Astrocyte of the cerebellum (primary cell): ENCODE measurements at places on chromosomes 1 and 21.
A peak's percentile ranks its signal among the peaks of the same experiment; 100 is the strongest.

GRCh38 chr1:226806988-226807387, 63.4 kb upstream of the PSEN2 start:
- no peak for DNase-seq

- no peak for DNase-seq
Observed at GRCh38 chr1:52856026-52856425, 13.5 kb downstream of the ZYG11A start.

DNA sequence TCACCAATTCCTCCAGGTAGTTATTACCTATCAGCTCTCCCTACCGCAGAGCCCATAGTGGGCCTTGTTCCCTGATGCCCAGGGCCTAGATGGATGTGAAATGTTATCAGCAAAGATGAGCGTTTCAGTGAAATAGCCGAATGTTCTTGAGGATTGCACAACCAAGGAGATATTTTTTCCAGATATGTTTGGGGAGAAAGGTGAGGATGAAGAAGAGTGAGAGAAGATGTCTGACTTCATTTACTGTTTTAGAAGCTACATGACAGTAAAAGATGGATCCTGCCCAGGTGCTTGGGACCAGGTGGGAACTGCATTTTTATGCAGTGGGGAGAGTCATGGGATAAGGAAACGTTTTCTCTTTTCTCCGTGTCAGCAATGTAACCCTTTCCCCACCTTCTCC, 231.7 kb upstream of the C1orf174 start:
- DNase-seq = no peak

GRCh38 chr1:148289647-148290046, 137.6 kb upstream of the NBPF11 start:
- DNase-seq = no peak

DNA sequence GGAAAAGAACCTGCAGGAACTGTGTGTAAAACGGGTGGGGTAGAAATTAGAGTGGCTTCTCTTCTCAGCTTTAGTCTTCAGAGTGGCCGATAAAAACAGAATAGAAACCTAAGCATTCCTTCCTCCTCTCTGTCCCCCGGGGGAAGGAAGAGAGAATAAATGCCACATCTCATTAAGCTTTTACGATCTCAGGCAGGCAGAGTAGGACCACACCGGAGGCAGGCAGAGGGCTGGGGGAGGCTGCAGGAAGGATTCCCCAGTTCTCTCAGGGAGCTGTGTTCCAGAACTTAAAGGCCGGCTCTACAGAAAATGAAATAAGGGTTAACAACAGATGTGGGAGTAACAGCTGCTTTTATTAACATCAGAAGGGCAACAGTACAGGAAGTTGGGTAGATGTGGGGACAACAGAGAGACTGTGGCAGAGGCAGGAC, 24.5 kb upstream of the MEF2D start:
- no peak for DNase-seq

DNA sequence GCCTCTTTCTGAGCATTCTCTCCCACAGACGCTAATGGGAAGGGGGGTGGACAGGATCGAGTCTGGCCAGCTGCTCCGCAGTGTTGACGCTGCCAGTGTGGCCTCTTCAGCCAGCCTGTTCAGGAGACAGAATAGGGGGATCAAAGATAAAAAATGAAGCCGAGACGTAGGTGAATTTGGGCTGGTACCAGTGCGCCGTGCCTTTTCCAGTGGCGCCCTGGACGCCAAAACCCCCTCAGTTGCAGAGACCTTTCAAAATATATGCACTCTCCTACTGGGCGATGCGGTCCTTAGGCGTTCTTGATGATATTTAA, 1.1 kb downstream of the TTC3 start:
- DNase-seq = no peak

DNA sequence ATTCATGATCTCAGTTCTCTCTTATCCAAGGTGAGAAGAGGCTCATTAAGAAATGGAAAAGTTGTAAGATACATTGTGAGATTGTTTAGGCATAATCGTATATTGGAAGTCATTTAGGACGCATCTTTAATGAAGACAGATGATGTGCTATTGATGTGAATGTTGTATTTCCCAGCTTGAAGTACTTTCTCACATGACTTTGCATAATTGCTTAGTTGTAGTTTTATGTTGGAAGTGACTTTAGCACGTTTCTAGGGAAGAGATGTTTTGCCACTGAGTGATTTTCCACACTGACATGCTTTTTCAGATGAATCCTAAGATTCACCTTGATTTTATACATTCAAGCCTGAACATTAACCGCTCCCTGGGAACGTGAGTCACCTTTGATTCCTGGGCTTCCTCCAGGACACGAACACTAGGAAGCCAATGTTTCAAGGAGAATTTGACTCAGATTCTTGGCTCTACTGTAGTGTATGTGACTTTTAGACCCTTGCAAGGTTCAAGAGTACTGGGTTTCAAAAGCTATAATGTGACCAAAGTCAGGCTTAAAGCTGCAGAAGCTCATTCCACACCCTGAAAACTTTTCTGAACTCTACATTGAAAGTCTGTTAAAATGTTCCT, 27.9 kb downstream of the ANGEL2 start:
- peak; percentile 64 for DNase-seq

DNA sequence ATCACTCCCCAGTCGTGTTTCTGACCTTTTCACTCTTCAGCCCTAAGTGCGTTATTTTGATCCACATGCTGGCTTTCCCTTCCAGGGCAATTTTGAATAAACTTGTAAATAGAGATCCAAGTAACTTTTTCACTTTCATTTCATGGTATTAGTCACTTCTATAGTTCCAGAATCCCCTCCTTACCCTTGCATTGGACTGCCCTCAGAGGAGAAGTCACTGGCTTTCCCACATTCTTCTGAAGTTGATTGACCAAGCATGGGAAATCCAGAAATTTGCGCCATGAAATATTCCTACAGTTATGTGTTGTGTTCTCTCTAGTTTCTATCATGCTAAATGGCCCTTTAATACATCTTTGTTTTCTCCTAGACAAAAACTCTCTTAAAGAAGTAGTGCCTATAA, 177.3 kb upstream of the GORAB start:
- DNase-seq = no peak

GRCh38 chr1:15994590-15995351, 9.3 kb upstream of the SRARP start:
- no peak for DNase-seq

GRCh38 chr1:228339766-228340685, 66.6 kb downstream of the TRIM11 start:
- no peak for DNase-seq

DNA sequence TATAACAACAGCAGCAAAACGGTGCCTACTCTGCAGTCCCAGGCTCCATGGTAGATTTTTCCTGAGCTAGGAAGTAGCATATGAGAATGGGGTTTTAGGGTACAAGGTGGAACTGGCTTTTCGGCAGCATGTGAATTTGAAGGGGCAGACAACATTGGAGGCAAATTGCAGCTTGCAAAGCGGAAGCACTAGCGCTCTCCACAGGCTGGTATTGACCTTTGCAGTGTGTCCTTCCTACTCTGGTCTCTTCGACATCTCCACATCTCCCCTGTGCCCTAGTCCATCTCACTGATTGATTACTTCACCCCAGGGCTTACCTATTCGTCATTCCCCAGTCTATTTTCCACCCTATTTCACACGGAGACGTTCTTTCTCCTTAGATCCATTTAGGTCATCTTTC, 13.0 kb downstream of the IGSF21 start:
- no peak for DNase-seq

- no peak for DNase-seq
Observed at GRCh38 chr1:152981146-152981871, 2.6 kb upstream of the SPRR1A start.

GRCh38 chr1:220271706-220272046, 577 bp downstream of the RAB3GAP2 start:
- no peak for DNase-seq

DNA sequence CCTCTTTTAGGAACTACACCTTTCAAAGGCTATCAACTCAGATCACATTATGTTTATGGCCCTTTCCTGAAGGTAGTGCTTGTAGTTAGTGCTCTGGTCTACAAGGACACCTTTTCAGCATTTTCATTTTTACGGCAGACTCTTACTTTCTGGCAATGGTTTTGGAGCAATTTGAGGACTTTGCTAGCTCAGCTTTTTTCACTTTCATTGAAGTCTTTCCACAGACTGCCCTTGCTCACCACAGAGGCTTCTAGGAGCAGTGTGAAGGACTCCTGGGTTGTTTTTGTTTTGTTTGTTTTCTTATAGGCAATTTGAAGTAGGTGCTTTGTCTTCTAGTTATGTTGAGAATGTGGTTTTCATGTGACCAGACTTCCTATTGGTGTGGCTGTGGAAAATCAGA, 43.1 kb downstream of the CD55 start:
- peak; percentile 2 for DNase-seq

DNA sequence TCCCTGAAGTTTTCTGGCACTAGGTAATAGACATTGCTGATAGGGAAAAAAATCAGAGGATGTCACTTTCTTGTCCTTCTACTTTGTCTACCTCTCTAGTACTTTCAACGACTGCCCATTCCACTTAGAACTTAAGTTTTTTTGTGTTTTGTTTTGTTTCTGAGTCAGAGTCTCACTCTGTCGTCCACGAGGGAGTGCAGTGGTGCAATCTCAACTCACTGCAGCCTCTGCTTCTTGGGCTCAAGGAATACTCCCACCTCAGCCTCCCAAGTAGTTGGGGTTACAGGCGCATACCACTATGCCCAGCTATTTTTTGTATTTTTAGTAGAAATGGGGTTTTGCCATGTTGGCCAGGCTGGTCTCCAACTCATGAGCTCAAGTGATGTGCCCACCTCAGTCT, 79.2 kb downstream of the SGIP1 start:
- no peak for DNase-seq

DNA sequence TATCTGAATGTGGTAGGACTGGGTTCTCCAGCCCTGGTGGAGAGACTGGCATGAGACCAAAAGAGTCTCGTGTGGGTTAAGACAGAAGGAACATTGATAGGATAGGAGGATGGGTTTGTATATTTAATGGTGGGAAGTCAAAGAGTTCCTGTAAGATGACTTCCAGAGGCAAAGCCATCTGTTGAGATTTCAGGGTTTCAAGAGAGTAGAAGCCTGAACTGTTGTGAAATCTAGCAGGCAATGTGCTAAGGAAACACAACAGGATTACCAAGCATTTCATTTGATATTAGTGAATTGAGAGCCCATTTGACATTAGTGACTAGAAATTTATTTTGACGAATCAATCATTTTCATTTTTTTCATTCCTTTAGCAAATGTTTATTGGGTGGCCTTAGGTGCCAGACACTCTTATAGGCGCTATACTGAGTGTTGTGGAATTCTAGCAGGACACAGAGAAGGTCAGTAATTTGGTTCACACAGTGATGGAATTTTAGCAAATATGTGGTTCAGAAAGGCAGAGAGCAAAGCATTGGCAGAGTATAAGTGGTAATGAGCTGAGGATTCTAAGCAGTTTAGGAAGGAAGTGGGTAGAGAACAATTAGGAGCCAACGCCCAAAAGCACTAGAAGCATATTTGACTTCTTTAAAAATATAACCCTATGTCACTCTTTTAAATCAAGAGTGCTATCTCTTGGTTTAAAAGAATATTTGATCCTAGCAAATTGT, 149.3 kb downstream of the AK5 start:
- DNase-seq = no peak

- DNase-seq = no peak
Observed at GRCh38 chr1:156554971-156555370, 17.4 kb downstream of the IQGAP3 start.

- DNase-seq = peak; percentile 22
Observed at GRCh38 chr1:15031251-15031933, 122.2 kb upstream of the TMEM51 start.

DNA sequence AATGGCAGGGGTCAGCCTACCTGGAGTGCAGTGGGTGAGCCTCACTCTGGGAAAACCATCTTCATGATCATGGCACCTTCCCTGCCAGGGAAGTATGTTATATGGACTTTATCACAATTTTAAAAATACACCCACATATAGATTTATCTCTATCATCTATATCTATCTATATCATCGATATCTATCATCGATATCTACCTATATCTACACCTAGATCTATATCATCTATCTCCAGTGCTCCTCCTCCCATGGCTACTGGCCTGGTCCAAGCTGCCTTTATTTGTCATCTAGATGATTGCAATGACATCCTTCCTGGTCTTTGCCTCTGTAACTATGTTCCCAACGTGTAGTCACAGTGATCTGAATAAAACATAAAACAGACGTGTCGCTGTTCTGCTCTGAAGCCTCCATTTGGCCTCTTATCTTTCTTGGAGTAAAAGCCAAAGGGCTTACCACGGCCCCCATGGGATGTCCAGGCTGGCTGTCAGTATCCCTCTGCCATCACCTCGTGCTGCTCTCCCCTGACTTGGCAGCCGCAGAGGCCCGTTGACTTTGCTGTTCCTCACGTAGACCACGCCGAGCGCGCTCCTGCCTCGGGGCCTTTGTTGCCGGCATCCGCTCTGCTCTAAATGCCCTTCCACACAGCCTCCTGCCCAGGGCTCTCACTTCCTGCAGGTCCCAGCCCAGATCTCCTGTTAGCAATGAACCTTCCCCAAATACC, 20.6 kb upstream of the KIF26B start:
- no peak for DNase-seq

DNA sequence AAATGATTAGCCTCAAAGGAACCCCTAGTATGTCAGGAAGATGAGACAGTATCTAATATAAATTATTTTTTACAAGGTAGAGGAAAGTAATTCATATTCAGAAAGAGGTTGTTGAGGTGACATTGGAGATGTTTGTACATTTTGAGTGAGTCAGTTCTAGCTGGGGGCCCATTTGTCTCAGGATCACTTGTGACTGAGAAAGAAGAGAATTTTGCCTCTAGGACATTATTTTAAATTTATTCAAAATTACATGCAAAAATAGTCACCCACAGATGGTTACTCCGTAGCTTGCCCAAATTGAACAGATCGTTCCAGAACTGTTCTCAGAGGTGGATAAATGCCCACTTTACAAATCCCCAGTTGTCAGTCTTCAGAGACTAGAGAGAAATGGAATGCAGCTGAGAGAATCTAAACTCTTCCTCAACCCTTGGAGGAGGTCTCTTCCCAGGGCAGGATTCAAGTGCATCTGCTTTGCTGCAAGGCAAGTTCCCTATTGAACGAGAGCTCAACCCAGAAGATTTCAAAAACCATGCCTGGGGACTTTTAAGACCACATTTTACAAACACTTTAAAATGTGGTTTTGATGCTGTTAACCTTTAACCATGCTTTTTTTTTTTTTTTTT, 987.8 kb upstream of the ADAMTS5 start:
- peak; percentile 55 for DNase-seq
